Stimulated activated CD4-positive, alpha-beta T cell treated with anti-CD3 and anti-CD28 coated beads, Interleukin-1b, Interleukin-23, amount 100 ng/mL, for 4 hours (primary cell): ENCODE measurements at places on chromosomes 1 and 21.

- DNase-seq, result peak; percentile 3
Observed at GRCh38 chr1:245153552-245154428, 995 bp upstream of the KIF26B start.

DNA sequence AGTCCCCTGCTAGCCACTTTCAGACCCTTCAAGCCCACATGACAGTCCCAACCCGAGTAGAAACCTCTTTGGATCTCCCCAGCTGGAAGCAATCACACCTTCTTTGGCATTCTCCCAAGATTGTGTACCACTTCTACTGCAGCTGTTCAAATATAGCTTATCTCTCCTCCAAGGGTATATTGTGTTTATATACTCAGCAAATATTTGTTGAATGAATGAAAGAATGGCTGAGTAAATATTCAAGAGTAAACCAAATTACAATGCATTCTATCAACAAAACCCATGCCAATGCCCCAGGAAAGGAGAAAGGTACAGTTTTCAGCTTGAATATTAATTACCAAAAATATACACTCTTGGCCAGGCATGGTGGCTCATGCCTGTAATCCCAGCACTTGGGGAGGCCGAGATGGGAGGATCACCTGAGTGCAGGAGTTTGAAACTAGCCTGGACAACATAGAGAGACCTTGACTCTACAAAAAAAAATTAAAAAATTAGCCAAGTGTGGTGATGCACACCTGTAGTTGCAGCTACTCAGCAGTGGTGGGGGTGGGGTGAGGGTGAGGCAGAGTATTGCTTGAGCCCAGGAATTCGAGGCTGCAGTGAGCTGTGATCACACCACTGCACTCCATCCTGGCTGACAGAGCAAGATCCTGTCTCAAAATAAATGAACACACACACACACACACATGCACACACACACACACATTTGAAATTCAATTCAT is 68.5 kb downstream of the NIBAN1 start:
- DNase-seq, result no peak

- DNase-seq, result no peak
Observed at GRCh38 chr1:193685986-193686385, 499.6 kb upstream of the B3GALT2 start.

DNA sequence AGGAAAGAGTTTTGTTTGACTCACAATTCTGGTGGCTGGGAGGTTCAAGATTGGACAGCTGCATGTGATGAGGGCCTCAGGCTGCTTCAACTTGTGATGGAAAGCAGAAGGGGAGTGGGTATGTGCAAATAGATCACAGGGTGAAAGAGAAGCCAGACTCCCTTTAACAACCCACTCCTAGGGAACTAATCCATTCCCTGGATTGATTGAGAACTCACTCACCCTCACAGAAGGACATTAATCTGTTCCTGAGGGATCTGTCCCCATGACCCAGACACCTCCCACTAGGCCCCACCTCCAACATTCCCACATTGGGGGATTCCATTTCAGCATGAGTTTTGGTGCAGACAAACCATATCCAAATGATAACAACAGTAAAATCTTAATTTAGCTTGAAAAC is 25.6 kb downstream of the UBE2T start:
- DNase-seq, result no peak

- DNase-seq, result no peak
Observed at GRCh38 chr1:62438163-62438562, 1.3 kb downstream of the USP1 start.

DNA sequence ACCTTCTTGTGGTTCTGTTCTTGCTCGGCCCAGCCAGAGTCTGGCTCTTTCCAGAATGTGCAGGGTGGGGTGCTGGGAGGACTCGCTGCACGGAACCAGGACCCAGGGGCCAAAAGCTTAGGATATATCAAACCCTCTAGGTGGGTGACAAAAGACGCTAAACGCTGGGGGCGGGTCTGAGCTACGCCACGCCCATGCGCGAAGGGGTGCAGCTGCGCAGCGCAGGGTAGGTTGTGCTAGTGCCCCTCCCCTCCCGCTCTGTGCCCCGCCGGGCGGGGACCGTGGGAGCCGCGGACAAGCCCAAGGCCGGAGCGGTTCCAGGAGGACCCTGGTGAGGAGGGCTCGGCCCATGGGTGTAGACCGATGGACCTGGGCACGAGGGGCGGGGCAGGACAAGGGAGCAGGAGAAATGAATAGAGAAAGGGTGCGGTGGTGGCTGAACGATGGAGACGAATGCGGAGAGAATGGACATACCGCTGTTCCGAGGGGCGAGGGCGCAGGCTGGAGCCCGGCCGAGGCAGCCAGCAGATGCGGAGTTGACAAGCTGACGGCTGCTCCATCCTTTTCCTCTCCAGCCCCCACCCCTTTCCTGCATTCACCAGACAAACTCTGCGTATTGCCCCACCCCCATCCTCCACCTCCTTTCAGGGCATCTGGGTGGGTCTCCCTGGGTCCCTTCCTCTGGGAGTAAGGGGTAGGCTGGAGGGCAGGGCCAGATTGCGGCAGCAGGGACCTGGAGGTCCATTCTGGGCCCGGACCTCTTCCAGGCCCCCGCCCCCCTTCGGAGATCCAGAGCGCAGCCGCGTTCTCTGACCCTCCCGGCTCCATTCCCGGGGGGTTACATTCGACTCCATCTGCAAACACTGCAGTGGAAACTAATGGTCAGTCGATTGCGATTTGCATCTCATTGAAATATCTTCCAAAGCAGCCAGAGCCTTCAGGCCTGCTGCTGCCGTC is at the start of gene RUSC1:
TSS of gene RUSC1 (plus strand) at position 234 of the 957 bp plus-strand sequence. CDS start 880 bp downstream, outside the sequence.
- DNase-seq, result peak; percentile 66
